ENCODE measurements at places on chromosomes 4 and X. TPM values are rescaled to one million over a fixed set of nuclear protein-coding genes. Genes with fewer than 3 reads are reported as not detected.
A peak's percentile ranks its signal among the peaks of the same experiment; 100 is the strongest.

SLC25A43 gene
- total RNA-seq: 14.3 TPM

CYTL1 gene
- not detected for total RNA-seq

SPIN3 gene
- not detected for total RNA-seq

ELK1 gene
- 49.7 TPM for total RNA-seq

GRIA3 gene
- not detected for total RNA-seq

MAGEB6 gene
- total RNA-seq: not detected

MAGEA2B gene
- total RNA-seq: not detected

IBSP gene
- total RNA-seq: not detected

CORIN gene
- total RNA-seq: not detected

CCKAR gene
- not detected for total RNA-seq

OPHN1 gene
- not detected for total RNA-seq

RBMXL3 gene
- not detected for total RNA-seq

DNA sequence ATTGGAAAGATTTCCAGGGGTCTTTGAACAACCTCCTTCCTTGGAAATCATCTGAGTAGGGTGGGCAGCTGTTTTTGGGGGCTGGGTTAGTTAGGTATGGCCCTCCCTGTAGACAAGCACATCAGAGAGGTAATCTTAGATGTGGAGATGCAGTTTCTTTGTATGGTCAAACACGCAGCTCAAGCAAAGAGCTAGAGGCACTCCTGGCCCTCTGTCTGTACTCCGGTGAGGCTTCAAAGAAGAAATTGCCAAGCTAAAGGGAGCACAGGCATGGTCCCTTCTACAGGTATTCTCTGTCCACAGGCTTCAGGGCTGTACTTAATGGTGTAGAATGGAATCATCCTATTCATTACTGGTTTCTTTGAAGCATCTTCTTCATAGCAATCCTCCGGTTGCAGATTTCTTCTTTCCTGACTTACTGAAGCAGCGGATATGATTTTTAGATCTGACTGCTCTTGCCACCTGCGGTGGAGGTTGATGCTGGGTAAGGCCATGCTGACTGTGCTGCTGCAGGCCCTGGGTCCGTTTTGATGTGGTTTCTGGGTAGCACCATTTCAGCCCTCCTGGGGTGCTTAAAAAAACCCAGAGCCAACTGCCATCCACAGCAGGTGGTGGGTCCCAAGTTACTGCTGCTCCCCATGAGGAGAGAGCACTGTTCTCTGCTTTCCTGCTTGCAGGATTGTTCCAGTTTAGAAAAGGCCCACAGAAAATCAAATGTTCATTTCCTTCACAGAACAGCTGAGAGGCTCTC lies 318.9 kb upstream of the GATB start:
- peak; percentile 17 for DNase-seq

DNA sequence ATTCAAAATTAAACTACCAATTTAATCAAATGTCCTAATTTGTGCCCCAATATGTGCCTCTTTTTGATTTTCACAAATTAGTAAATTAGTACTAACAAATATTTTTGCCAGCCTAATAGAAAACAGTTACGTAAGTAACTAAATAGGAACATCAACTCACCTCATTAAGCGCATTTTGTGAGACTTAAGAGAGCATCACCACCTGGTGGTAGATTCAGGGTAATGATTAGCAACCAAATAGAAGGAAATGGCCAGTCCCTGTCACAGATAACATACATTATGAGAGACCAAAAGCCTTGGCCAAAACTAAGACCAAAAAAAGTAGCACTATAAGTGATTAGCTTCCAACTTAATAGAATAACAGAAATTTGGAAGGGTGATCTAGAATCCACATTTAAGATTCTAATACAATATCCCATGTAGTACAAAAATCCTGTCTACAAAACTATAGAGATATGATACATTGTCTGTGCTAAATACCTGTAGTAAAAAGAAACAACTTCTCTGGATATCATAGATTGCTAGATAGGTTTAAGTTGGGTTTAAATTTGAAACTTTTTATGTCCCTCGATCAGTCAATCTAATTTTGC lies 46.7 kb downstream of the C4orf46 start:
- DNase-seq: peak; percentile 60

GRCh38 chr4:112053825-112054350 lies 91.4 kb upstream of the FAM241A start:
- no peak for DNase-seq

DNA sequence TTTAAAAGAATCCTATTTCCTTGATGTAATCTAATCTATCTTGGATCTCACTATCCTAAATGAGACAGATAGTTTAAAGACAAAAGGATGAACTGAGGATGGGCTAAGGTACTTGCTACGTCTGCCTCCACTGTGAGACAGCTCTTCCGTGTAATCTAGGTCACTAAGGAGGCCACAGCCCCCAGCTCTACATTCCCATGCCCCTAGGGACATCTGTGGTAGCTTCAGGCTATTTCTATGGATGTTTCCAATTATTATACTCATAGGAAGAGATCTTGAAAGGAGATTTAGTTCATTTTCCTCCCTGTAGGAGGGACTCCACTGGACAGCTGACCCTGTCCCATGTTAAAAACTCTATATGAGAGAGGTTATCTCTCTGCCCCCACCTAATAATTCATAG lies 140.8 kb upstream of the TRPC5 start:
- no peak for DNase-seq

GRCh38 chr4:81796790-81797528 lies 325.3 kb upstream of the RASGEF1B start:
- no peak for DNase-seq

DNA sequence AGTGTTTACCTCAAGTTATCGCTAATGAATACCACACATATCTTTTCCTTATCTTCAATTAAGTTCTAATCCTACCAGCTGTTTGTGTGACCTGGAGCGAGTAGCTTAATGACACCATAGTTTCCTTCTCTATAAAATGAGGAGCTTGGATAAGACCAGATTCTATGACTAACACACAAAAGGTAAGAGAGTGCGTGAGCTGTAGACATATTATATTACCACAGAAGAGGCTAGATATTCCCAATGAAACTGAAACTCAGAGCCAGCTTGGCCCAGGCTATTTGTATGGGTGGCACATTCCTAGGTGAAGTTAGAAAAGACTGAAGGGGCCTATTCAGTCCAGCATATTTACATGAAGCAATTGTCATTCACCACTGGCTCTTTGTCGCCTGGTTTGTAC lies 30.2 kb downstream of the ASB5 start:
- DNase-seq: no peak

GRCh38 chrX:110853610-110854009 lies 58.0 kb upstream of the CHRDL1 start:
- no peak for DNase-seq

DNA sequence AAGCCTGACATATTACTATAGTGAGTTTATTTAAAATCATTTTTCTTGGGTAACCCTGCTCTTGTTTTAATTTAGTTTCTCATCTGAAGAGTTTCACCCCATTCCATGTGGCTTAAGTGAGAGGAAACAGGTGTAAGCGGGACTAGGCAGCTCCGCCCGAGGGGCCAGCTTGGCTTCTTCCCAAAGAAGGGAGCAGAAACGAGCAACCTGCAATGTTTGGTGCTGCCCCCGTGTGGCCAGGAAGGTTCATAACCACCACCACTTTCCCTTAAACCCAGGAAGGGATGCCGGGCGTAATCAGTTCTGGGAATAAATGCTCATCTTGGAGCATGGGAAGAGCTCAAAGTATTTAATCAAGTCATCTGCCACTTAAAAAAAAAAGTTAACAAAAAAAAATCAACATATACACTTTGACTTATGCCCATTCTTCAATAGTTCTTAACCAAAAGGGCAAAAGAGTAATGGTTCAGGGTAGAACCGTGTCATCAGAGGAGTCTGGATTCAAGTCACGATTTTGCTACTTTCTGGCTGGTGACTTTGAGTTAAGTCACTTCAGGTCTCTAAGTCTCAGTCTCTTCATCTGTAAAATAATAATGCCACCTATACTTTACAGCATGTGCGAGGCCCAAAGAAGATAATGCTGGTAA lies 147.9 kb downstream of the NSUN7 start:
- DNase-seq: peak; percentile 73

- DNase-seq: no peak
Observed at GRCh38 chrX:107602694-107603239, 25.5 kb upstream of the PRPS1 start.

DNA sequence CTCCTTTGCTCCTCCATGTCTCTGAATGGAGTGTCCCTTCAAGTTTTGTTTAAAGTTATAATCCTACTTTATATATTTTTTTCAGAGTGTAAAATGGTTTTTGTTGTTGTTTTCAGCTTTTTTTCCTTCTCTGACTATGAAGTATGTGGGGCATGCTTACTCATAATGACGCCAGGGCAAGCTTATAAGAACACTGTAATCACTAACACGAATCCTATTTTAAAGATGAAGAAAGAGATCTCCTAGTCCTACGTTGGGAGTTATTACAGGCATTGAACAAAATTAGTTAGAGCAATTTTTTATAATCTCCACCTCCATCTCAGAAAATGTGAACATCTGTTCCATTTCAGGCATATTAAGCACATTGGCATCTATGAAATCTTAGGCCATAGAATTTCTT lies 268.1 kb upstream of the MAGEB2 start:
- no peak for DNase-seq

DNA sequence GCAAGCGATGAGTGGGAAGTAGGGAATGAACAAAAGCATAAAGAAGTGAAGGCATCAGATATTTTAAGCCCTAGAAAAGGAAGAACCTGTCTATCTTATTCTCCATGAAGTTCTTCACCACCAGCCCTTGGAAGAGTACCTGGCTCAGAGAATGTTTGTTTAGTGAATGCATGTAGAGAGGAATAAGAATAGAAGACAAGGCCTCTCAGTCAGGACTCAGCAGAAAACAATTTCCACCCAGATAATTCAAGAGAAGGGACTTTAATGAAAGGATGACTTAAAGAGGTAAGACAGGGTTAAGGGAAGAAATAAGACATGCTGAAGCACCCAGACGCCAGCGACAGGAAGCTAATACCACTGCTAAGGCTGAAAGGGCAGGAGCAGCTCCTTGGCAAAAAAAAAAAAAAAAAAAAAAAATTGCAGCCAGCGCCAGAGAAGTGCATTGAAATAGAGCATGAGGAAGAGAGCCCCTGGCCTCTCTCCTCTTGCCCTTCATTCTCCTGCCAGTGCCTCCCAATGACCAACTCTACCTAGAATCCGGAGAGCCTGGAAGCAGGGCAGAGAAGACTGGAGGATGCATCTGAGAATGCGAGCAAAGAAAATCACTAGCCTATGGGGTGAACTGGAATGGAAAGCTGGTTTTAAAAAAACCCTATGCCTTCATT lies 47.2 kb upstream of the RASGEF1B start:
- no peak for DNase-seq

DNA sequence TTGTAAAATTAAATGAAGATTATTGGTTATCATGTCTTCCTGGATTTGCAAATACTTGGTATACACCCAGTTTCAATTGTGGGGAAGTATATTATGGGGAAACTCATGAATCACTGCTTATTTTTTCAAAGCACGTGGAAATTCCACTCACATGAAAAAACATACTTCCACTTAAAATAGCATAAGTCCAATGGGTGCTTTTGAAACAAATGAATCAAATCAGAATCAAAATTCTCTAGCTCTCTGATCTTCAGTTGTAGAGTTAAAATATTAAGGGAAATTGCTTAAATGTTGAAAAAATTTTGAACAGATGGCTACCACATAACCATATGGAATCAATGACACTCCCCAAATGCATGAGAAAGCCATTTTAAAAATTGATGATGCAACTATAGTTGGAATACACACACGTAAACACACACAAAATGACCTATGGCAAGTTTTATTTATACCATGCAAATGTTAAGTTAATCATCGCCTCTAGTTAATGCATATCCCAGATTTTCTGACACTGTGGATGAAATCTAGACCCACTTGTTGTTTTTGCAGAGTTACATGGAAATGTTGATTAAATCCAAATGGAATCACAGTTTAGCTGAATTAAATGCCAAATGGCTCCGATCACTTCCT lies 93.2 kb downstream of the ARSF start:
- DNase-seq: no peak

- DNase-seq: no peak
Observed at GRCh38 chr4:89352541-89352940, 44.9 kb upstream of the GPRIN3 start.

- DNase-seq: no peak
Observed at GRCh38 chr4:41643331-41643730, 105.2 kb downstream of the PHOX2B start.

DNA sequence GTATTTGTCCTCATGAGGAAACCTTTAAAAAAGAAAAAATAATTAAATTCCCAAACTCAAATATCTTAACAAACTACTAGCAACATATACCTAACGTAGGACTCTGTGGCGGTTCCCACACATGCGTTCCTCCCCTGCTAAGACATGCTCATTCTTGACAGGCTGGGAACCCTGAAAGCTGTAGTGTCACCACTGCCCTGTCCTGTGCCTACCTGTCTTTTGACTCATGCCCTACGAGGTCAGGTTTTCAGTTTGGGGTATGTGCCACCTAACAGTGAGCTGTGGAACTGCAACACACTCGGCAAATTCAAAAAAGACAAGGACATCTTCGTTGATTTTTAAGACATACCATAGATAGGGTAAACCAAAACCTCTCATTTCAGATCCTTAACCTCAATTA lies 17.8 kb downstream of the IDS start:
- DNase-seq: peak; percentile 4

DNA sequence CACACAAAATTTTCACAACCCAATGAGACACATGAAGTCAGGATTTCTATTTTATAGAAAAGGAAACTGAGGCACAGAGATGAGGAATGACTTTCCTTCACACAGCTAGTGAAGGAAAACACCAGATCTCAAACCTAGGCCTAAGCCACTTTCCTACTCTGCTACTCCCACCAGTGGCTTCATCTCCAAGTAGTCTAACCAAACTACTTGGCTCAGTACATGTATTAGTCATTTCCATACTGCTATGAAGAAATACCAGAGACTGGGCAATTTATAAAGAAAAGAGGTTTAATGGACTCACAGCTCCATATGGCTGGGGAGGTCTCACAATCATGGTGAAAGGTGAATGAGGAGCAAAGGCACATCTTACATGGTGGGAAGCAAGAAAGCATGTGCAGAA lies 196.6 kb downstream of the EVC2 start:
- DNase-seq: no peak

DNA sequence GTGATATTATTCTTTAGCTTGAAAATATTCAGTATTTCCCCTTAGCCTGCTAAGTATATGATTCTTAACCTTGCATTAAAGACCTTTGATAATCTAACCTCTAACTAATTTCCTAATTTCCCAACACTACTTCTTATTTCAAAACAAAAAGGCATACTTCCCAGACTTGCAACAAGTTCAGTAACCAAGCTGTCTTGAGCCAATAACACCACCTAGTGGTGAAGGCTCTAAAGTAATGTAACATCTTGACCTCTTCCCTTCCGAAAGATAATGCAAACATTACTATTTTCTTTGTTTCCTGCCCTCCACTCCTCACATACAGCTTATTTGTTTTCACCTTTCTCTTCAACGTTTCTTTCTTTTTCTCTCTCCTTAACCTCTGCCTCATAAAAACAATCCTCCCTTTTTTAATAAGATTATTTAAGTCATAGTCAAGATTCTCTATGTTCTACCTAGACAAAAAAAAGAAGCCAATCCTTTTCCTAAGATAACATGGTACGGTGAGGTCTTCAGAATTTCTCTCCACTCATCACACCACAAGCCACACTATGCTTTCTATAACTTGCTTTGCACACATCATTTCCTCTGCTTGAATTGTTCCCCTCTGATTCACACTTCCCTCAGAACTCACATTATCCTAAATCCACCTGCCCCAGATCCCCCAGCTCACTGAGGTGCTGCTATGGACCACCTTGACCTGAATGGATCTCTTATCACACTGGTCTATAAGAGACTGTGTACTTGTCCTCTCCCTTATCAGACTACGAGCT lies 3.5 kb downstream of the FAT1 start:
- peak; percentile 52 for DNase-seq

- no peak for DNase-seq
Observed at GRCh38 chrX:15269618-15270521, at the start of gene ASB9. ASB9 (minus strand) TSS chrX:15270083; CDS start chrX:15269874, 209 bp downstream.

GRCh38 chrX:48490661-48491060 lies 14.7 kb downstream of the FTSJ1 start:
- DNase-seq: no peak
